CD4-positive, alpha-beta T cell treated with Interleukin-15 for 4 hours (primary cell): ENCODE measurements at places on chromosomes 1 and 21.
A peak's percentile ranks its signal among the peaks of the same experiment; 100 is the strongest.

DNA sequence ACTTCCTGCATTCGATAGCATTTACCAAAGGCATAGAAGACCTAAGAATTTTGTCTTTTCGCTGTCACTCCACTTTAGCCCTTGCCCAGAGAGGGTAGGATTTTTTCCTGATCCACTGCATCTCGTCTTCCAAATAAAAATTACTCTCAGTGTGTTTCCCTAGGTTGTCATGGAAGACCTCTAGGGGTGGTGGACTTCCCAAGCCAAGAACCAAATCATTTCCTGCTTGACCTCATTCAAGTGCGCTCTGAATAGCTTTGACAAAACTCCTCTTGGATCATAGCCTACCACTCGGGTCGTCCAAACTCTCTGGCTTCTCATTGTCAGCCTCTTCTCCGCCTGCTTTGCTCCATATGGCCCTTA is 431 bp upstream of the C1orf52 start:
- no peak for DNase-seq

DNA sequence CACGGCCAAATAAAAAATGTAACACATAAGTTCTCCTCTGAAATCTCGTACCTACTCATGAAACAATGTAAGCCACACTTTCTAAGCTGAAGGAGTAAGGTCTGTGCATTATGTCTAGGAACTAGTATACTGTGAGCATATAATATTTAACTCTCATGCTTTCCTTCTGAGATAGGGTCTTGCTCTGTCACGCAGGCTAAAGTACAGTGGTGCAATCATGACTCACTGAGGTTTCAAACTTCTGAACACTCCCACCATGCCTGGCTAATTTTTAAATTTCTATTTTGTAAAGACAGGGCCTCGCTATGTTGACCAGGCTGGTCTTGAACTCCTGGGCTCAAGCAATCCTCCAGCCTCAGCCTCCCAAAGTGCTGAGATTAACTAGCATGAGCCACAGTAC is 71.3 kb downstream of the AHCTF1 start:
- no peak for DNase-seq

DNA sequence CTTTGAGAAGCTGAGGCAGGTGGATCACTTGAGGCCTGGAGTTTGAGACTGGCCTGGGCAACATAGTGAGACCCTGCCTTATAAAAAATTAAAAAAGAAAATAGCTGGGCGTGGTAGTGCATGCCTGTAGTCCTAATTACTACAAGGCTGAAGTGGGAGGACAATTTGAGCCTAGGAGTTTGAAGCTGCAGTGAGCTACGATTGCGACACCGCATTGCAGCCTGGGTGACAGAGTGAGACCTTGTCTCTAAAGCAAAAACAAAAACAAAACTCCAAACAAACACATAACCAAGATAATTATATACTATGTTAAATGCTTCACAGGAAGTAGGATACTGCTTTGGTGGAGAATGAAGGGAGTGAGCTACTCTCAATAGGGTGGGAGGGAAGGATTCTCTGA is 5.4 kb upstream of the PAFAH2 start:
- no peak for DNase-seq

DNA sequence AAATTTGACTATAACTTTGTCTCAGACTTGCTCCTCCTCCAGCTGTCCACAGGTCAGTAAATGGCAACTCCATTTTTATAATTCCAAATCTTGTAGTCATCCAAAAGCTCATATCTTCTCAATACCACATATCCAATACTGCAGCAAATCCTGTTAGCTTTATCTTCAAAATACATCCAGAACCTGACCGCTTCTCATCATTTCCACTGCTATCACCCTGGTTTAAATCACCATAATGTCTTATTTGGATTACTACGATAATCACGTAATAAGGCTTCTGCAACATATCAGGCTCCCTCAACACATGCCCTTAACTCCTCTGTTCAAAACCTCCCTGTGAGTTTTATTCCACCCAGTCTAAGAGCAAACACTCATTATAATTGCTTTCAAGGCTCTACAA is 34.5 kb downstream of the ERO1B start:
- DNase-seq, result no peak

GRCh38 chr21:14773777-14774345 is 227.7 kb upstream of the SAMSN1 start:
- peak; percentile 58 for DNase-seq

DNA sequence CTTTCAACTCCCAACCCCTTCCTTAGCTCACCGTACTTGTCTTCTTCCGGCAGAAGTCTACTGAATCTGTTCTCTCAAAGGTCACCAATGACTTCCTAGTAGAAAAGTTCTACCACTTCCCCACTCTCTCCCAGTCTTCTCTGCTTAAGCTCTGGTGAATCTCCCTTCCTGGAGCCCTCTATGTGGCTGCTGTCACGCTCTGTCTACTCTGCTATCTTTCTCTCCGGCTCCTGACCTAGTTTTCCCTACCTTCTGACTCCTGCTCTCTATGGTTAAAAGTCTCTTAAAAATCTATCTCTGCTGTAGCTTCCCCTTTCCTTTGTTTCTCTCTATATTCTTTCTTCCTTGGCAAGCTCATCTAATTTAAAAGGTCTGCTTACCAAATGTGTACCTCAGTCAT is 350.1 kb upstream of the GREM2 start:
- DNase-seq, result no peak

GRCh38 chr1:224589006-224589405 is 27.1 kb upstream of the CNIH3 start:
- no peak for DNase-seq

DNA sequence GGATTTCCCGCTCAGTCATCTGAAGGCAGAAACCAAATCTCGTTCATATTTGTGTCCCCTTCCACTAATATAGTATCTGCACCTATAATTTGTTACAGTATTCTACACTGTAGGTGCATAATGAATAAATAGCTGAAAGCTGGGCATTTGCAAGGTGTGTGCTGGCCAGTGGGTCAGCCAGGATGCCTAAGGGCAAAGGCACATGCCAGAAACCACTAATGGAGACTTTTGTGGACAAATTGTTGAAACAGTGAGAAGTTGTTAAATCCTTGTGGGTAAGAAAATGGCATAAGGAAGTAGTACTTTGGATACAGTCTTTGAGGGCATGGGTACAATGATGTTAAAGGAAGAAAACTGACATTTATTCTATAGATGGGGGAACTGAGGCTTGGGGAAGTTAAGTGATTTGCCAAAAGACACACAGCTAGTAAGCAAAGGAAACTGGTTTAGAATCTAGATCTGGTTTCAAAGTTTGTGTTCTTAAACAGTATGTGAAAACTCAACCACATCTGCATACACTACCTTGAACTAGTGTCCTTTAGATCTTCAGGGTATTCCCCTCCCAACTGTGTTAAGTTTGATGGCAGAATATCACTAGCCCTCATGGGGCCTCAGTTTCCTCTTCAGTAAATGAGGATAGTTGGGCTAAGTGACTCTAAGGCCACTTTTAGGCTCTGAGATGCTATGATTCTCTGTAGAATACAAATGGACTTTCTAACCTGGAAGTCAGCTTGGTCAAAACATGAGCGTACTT is 26.5 kb upstream of the LRRC8C start:
- no peak for DNase-seq

GRCh38 chr1:10754568-10755329 is 41.7 kb downstream of the CASZ1 start:
- no peak for DNase-seq

GRCh38 chr1:228259368-228259894 is 51.6 kb downstream of the OBSCN start:
- DNase-seq, result no peak

DNA sequence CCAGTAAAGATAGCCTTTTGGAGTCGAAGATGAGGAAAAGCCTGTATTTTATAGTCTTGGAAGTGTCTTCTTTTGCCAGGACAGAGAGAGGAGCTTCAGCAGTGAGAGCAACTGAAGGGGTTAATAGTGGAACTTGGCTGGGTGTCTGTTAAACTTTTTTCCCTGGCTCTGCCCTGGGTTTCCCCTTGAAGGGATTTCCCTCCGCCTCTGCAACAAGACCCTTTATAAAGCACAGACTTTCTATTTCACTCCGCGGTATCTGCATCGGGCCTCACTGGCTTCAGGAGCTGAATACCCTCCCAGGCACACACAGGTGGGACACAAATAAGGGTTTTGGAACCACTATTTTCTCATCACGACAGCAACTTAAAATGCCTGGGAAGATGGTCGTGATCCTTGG is at the start of gene VCAM1:
Gene VCAM1 (plus strand): TSS at position 253 of the 400 bp plus-strand sequence. CDS start 119 bp downstream, at position 372.
- no peak for DNase-seq

- DNase-seq, result no peak
These were observed 20.8 kb downstream of the TSEN15 start for GRCh38 chr1:184072376-184072775.

DNA sequence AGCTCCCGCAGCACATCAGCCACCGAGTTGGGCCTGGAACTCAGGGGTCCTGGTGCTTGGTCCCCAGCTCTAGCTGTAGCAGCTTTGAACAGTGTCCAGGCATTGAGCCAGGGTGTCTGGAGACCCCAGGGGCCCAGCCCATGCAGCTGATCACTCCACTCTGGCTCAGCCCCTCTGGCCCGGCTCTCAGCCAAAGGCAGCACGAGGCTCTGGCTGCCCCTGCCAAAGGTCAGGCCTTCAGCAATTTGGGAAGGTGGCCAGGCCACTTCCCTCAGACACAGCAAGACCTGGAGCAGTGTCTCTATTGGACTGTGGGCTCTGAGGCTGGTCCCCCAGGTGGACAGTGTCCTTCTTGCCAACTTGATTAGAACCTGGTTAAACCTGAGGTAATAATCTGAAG is 34.4 kb upstream of the RNF19B start:
- no peak for DNase-seq

GRCh38 chr1:75992312-75992711 is 60.1 kb upstream of the ASB17 start:
- DNase-seq, result no peak

DNA sequence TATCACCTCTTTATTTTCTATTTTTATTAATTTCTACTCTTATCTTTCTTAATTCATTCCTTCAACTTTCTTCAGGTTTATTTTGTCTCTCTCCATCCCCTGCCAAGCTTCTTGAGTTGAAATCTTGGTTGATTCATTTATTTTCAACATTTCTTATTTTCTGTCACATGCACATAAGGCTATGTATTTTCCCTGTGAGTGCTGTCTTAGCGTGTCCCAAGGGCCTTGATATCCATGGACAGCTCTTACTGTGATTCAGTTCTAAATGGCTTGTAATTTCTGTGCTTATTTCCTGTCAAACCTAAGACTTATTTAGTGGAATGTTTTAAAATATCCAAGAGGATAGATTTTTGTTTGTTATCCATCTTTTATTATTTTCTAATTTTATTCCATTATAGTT is 36.8 kb upstream of the SCAF4 start:
- no peak for DNase-seq

DNA sequence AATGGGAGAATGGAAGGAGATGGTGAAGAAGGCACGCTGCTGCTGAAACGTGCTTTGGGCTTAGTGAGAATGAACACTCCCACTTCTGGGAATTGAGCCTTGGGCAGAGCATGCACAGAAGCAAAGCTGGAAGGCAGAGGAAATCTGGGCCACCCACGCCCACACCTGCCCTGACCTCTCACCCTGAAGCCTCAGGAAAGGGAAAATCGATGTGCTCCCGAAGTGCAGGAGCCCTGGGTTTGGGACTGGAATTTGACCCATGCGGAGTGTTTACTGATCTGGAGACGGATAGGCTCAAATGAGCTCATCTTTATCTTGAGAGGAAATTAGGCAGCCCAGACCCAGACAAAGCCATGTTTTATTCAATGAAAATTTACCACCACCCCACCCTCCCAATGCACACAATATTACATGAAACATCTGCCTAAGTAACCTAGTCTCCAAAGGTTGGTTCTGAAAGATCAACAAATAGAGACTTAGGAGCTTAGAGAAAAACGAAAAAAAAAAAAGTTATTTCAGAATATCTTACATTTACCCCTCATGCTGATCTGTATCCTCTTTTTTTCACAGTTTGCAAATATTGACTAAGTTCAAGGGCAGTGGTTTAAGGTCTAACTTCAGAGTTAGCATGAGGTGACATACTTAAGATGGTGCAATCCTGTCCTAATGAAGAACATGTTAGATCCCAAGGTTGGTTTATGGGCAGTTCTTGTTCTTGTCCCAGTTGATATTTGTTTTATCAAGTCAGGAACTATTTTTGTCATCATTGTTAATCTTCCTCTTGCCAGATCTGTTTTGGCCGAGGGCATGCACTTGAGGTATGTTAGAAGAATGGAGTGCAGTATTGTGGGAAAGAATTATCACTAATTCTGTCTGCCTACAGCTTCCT is 63.0 kb downstream of the PROX1 start:
- no peak for DNase-seq

- DNase-seq, result no peak
These were observed 2.5 kb downstream of the FCRL4 start for GRCh38 chr1:157595356-157595755.

GRCh38 chr1:219924342-219924741 is 4.0 kb downstream of the SLC30A10 start:
- DNase-seq, result no peak

GRCh38 chr1:209624558-209625549 is 27.4 kb downstream of the LAMB3 start:
- no peak for DNase-seq

DNA sequence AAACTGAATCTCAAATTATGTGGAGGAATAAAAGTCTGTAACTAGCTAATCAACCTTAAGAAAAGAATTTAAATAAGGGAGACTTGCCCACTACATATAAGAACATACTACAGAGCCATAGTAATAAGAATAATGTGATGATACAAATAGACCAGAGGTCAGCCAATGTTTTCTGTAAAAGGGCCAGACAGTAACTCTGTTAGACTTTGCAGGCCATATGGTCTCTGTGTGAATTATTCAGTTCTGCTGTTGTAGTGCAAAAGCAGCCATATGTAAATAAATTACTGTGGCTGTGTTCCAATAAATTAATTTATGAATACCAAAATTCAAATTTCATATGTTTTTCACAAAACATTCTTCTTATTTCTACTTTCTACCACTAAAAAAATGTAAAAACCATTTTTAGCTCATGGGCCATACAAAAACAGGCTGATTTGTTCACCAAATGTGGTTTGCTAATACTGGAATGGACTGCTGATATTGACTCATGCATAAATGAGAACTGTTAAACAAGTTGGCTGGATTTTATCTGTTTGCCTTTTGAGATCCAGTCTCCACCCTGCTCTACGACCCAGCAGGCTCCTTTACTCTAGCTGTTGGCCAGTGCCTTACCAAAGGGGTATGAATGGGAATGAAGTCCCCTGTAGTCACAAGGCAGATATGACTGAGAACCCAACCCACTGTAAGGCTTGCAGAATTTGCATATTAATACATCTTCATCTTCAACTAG is 98.2 kb upstream of the ZNHIT6 start:
- no peak for DNase-seq

- DNase-seq, result no peak
These were observed 107.0 kb downstream of the RHOU start for GRCh38 chr1:228842094-228842775.

GRCh38 chr1:3908886-3909517 is 8.9 kb upstream of the C1orf174 start:
- no peak for DNase-seq

- peak; percentile 44 for DNase-seq
These were observed 437 bp upstream of the HSPG2 start for GRCh38 chr1:21937372-21938121.

GRCh38 chr21:41958886-41959563 is 5.2 kb upstream of the C2CD2 start:
- no peak for DNase-seq

DNA sequence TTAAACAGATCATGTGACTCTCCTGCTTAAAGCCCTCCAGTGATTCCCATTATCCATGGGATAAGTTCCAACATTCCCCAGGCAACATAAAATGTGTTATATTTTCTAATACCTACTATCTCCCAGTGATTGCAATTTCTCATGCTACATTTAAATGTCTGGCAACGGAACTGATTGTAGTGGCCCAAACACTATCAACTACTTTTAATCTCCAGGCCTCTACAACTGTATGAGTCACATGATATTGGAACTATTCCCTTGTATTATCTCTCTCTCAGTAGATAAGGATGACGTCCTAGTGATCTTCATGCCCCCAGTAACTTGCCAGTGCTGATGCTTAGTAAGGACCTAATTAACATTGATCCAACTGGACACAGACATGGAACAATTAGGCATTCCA is 49.9 kb downstream of the ERICH3 start:
- no peak for DNase-seq
